Activated T-helper 1 cell treated with anti-CD3 and anti-CD28 coated beads, Interleukin-2, amount 50 U/mL, for 16 hours (primary cell): ENCODE measurements at places on chromosomes 2 and 18.

DNA sequence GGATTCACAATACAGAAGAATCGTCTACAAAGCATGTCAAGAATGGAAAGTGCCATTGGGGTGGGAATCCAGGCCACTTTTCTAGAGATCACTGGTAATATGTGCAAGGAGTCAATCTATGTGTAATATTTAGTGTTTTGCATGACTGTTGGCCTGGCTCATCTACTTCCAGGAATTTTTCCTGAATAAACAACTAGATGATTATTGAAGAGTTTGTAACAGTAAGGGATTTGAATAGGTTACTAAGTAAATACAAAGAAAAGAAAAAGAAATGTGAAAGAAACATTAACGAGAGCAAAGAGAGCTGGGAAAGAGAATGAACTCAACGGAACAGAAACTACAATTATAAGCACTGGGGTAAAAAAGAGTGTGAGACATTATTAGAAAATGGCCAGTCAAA lies 406.0 kb downstream of the TGIF1 start:
- DNase-seq, result no peak

GRCh38 chr2:46460241-46460921 lies 19.0 kb upstream of the TMEM247 start:
- no peak for DNase-seq

DNA sequence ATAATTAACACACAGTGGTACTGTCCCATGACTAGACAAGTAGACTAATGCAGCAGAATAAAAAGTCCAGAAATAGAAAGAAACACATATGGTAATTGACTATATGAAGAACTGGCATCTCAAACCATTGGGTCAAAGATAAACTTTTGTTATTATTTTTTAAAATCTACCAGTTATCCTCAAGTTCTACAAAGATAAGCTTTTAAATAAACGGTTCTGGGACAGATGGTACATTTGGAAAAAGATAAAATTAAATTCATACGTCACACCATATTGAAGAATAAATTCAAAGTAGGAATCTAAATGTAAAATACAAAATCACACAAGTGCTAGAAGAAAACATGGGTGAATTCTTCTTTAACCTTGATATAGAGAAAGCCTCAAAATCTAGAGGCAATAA lies 37.6 kb upstream of the PLEKHM3 start:
- DNase-seq, result no peak

GRCh38 chr2:121237336-121237979 lies 47.5 kb downstream of the TFCP2L1 start:
- DNase-seq, result no peak

- no peak for DNase-seq
Measured at GRCh38 chr2:27155069-27155520, 6.3 kb downstream of the TCF23 start.
